NCI-H748 treated with DMSO at 0.1 percent for 48 hours (cell line): ENCODE measurements at places on chromosomes 1 and 21.

DNA sequence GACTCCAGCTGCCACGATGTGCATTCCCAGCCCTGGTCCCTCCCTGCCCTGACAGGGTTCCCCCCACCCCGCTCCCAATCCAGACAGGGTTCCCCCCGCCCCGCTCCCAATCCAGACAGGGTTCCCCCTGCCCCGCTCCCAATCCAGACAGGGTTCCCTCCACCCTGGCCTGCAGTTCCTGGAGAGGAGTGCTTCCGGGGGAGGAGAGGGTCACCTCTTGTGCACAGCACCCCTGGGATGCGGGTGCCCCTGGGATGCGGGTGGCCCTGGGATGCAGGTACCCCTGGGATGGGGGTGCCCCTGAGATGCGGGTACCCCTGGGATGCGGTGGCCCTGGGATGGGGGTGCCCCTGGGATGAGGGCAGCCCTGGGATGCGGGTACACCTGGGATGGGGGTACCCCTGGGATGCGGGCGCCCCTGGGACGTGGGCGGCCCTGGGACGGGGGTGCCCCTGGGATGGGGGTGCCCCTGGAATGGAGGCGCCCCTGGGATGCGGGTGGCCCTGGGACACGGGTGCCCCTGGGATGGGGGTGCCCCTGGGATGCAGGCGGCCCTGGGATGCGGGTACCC is 36.7 kb upstream of the SLC19A1 start:
- no peak for DNase-seq

GRCh38 chr1:225754940-225755641 is 22.5 kb upstream of the SRP9 start:
- no peak for DNase-seq

DNA sequence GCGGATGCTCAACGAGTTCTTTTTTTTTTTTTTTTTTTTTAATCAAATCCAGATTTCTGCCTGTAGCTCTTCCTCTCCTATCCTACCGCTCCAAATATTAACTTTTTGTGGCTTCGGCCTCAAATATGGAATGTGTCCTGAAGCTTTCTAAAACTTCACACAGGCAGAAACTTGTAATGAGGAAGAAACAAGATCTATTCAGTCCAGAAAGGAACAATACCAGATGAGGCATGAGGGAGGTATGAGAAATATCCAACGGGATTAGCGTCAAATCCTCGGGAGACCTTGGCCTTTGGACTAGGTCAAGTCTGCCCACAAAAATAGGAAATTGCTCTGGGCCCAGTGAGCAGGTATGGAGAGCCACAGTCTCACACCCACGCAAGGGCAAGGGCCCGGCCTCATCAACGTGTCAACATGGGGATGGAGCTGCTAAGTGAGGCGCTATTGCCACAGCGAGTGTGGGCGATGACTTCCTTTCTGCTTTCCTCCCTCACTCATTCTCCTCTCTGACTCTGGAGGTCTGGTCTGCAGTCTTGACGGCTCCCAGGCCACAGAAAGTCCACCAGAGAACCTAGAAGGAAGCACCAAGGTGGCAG is 66.6 kb downstream of the BCAR3 start:
- no peak for DNase-seq

DNA sequence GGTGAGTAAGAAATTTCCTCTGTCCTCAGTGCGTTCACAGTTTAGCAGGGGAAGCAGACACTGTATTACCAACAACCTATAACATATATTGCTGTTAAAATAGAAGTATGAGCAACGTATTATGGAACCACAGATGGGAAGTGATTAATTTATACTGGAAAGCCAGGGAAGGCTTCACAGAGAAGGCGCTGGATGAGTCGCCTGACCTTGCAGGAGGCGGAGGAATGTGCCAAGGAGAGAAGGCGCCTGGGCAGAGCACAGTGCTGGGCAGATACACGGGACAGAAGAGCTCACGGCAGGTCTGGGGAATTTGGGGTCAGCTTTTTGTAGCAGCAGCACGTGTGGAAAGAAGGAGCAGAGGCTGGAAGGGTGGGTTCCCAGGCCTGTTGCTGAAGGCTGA is 116.3 kb downstream of the DHRS3 start:
- no peak for DNase-seq

GRCh38 chr1:58890113-58890512 is 106.3 kb upstream of the JUN start:
- DNase-seq: no peak

DNA sequence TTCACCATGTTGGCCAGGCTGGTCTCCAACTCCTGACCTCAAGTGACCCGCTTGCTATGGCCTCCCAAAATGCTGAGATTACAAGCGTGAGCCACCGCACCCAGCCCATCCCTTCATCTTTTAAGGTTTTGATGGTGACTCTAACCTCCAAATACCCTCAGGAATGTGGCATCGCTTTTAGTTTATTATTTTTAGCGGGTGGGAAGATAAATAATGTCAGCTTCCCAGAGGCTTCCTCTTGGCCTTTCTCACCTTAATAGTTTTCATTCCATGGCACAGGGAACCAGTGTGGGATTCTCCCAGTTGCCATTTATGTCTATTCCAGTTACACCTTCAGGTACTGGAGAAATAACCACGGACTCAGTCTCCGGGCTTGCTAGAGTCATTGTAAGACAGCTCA is 92.1 kb upstream of the LRRN2 start:
- DNase-seq: no peak

DNA sequence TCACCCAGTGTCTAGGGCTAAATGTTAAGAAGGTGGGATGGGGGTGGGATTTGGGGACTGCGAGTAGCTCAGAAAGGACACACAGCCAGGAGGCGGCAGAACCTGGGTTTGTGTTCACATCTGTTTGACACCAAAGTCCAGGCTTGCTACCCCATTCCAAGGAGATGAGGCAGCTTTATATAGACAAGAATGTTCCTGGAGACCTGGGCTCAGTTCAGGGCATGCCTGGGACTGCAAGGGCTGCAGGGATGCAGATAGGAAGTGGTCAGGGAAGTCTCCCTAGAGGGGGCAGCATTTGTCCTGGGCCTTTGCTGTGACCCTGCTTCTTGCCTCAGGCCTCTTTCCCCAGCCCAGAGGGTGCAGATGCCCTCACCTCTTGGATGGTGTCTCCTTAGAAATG is 16.3 kb downstream of the PADI3 start:
- DNase-seq: no peak

DNA sequence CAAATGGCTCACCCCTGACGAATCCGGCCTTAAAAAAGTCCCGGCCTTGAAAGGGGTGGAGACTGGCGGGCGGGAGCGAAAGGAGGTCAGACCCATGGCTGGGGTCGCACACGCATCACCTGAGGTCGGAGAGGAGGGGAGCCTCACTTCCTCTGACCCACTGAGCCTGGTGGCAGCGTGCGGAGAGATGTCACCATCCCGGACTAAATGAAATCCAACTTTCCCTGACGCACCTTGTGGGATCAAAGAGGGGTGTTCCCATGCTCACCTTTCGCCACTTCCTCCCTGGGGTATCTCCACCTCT is 709 bp upstream of the SLC41A1 start:
- no peak for DNase-seq

DNA sequence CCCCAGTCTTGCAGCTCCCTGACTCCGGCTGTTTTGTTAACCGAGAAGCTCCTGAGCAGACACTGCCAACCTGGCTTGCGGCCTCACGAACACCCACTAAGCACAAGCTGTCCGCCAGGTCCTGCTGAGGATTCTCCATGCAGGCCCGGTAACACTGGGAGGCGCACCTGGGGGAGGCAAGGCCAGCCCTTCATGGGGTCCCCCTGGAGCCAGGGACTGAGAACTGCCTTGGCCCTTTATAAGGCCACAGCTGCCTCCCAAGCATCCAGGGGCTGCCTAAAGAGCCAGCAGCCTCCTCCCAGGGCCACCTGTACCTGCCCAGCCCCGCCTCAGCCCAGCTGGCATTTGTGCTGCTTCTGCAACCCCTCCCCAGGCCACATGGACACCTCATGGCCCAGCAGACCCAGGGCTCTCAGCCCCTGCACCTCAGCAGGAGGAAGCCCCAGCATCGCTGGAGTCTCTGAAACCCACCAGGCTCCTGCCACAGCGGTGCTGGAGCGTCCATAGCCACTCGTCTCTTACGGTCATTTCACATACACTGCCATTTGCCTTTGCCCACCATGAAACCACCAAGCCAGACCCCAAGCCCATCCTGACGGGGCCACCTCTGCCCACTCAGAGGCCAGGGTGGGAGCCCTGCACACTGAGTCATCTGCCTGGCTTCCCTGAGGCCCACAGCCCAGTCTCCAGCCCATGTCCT is 82.5 kb downstream of the NPHP4 start:
- no peak for DNase-seq

GRCh38 chr1:212525479-212526110 is 83.0 kb upstream of the ATF3 start:
- DNase-seq: no peak

DNA sequence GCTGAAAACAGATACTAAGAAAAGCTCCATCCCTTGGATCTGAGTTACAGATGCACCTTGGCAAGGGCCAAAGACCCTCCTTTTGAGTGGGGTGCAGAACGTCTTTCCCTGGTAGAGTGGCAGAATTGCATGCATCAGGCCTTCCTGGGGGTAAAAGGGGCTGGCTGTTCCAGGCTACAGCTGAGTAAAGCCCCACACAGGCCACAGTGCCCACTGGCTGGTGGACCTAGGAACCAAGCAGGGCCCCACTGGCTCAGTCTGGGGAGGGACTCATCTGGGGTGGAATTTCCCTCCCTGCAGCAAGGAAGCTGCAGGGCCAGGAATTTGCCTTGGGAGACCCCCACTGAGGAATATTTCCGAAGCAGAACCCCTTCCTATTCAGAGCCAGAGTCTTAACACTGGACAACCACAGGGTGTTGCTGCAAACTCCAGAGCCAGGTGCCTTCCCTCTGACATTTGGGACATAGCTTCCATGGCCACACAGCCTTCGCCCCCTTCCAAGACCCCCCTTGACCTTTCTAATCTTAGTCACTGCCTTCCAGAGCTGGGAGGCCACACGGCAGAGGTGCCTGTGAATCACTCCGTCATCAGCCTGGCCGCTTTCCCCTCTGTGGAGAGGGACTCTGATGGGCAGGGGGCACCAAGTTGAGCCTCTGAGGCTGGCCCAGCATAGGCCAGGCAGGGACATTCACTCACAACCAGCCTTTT is 52.5 kb downstream of the LACTBL1 start:
- no peak for DNase-seq

GRCh38 chr1:21372383-21372782 is 67.6 kb upstream of the NBPF3 start:
- no peak for DNase-seq

GRCh38 chr1:89728381-89728780 is 92.5 kb upstream of the LRRC8D start:
- no peak for DNase-seq

DNA sequence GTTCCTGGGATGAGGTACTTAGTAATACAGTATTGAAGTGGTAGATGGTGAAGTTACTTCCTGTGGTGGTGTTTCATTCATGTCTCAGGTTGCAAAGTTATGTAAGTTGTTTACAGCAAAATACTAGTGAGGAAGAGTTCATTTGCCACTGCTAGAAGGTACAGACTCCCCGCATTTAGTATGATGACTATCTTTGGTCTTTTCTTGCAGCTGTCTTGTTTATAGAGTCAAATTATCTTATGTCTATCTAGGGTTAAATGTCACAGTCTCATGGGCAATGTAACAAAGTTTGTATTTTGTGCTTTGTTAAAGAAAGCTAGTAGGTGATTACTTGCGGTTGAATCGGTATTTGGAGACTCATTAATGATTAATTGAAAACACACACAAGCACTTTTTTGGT is 50.2 kb downstream of the LRRC8D start:
- no peak for DNase-seq

- DNase-seq: peak; percentile 27
Measured at GRCh38 chr1:1068517-1069055, 5.5 kb downstream of the RNF223 start.

GRCh38 chr1:45802343-45803298 is 791 bp upstream of the MAST2 start:
- DNase-seq: peak; percentile 34

GRCh38 chr1:182783068-182783467 is 6.5 kb upstream of the NPL start:
- DNase-seq: no peak

DNA sequence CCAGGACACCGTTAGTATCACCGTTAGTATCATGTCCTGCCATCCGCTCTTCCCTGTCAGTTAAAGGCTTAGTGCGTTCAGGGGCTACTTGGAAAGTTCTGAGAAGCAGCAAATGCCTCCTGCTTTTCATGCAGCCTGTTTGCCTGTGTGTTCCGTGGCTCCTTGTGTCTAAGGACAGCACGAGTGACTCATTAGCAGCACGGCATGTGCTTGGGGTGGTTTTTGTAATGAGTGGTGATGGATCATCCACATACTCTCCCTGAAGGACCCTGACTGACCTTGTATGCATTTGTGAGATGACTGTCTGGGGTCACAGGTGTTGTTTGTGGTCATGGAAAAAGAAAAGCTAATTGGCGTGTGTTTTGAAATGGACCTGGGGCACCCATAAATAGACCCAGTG is 221.9 kb downstream of the PBX1 start:
- DNase-seq: no peak
